Mesothelial cell of epicardium (in vitro differentiated cells): ENCODE measurements at places on chromosomes 5 and 9. TPM values are rescaled to one million over a fixed set of nuclear protein-coding genes. Genes with fewer than 3 reads are reported as not detected.

Gene CYFIP2
- 80.9 to 82.9 TPM (median 82.2 TPM) in 3 replicates for total RNA-seq

Gene AP3B1
- 48.7 to 50.6 TPM (median 49.2 TPM) in 3 replicates for total RNA-seq

Gene EFNA5
- 54.0 to 58.0 TPM (median 57.5 TPM) in 3 replicates for total RNA-seq

Gene ASPN
- total RNA-seq: 0.63 to 0.86 TPM (median 0.63 TPM) in 3 replicates

Gene PCDHGB2
- total RNA-seq: 0.86 to 1.3 TPM (median 1.2 TPM) in 3 replicates

Gene PCDH12
- total RNA-seq: 0.07 to 0.29 TPM (median 0.18 TPM) in 3 replicates

Gene TTC23L
- 2.4 to 2.7 TPM (median 2.6 TPM) in 3 replicates for total RNA-seq

DNA sequence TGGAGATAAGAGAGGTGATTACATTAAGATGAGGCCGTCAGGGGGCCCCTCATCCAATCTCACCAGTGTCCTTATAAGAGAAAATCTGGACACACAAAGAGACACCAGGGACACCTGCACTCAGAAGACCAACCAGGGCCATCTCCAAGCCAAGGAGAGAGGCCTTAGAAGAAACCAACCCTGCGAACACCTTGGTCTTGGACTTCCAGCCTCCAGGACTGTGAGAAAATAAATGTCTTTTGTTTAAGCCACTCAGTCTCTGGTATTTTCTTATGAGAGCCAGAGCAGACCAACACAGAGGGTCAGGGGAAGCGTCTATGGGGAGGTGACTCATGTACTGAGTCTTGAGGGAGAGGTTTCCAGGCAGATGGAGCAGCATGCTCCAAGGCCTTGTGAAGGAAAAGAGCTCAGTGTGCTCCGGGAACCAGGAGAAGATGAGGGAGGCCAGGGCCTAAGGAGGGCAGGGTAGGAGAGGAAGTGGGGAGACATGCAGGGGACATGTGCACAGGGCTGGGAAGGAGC lies 5.4 kb downstream of the PHYKPL start:
- no peak overlapping the region for H3K27ac ChIP-seq
- peaks cover 41% of the 10 kb centered on the region for H3K36me3 ChIP-seq
- peaks cover 20% of the 10 kb centered on the region for H3K4me1 ChIP-seq

- no peak overlapping the region for H3K27ac ChIP-seq
- no peak overlapping the region for H3K4me3 ChIP-seq
- no peaks in the 10 kb centered on the region for H3K27me3 ChIP-seq
- peaks cover 13% of the 10 kb centered on the region for H3K4me1 ChIP-seq
- DNase-seq: no peak
- peaks cover 1% of the 10 kb centered on the region for H3K36me3 ChIP-seq
Observed at GRCh38 chr9:6777213-6777902, 19.6 kb downstream of the KDM4C start.

DNA sequence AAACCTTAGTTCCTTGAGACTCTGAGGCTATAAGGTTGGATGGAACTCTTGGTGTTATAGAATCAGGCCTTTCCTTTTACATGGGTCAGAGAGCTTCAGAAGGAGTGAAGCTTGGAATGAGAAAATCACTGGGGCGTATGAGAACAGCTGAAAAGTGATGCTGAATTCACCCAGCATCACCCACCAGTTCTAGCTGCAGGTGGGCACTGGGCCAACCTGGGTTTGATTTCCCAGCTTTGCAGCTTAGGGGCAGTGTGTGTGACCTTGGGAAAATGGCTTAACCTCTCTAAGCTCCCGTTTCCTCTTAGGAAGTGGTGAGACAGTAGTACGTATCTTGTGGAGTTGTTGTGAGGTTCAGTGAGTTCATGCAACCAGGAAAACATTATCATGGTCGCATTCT lies 10.7 kb downstream of the PCDH12 start:
- H3K27ac ChIP-seq: no peak overlapping the region
- peaks cover 6% of the 10 kb centered on the region for H3K27me3 ChIP-seq
- DNase-seq: no peak
- peaks cover 2% of the 10 kb centered on the region for H3K4me1 ChIP-seq

- H3K27me3 ChIP-seq: peaks cover 38% of the 10 kb centered on the region
- peaks cover 29% of the 10 kb centered on the region for H3K4me1 ChIP-seq
- no peaks in the 10 kb centered on the region for H3K36me3 ChIP-seq
- H3K27ac ChIP-seq: no peak overlapping the region
Observed at GRCh38 chr9:78857373-78858225, 560.7 kb downstream of the PSAT1 start.

GRCh38 chr5:32413466-32414263 lies 30.9 kb downstream of the ZFR start:
- no peaks in the 10 kb centered on the region for H3K27me3 ChIP-seq
- H3K36me3 ChIP-seq: peaks cover 44% of the 10 kb centered on the region
- no peaks in the 10 kb centered on the region for H3K4me1 ChIP-seq
- peak overlapping the region; percentile 18 for H3K27ac ChIP-seq

DNA sequence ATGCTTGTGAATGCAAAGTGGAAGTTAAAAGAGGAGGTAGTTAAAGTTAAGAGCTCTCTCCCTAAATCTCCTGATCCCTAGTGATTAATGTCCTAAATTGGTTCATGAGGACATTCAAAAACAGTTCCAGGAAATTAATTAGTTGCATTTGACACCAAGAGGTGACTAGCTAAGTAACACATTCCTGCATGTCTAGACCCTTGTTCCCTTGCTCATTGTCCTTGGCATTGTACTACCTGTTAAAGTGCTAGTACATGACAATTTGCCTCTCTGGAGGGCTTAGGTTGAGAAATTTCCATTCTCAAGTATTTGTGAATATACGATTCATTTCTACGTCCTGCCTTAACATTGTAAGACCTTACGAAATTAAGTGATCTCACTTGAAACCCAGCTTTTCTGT lies 278.6 kb upstream of the CDH10 start:
- H3K4me3 ChIP-seq: no peak overlapping the region
- no peak for DNase-seq
- no peak overlapping the region for H3K27ac ChIP-seq
- no peaks in the 10 kb centered on the region for H3K27me3 ChIP-seq

DNA sequence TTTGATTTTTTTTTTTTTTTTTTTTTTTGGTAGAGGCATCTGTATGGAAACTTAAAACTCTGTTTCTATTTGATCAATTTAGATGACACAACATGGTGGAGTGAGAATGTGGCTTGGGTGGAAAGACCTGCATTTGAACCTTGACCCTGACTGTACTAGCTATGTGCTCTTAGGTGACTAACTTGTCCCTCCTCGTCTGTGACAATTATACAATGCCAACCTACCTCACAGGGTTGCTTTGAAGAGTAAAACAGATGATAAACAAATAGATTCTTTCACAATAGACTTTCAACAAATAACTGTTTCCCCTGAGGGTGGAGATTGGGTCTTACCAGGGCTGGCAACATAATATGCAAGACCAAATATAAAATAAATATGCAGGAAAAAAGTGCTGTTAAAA lies 109.3 kb downstream of the CRB2 start:
- no peak overlapping the region for H3K27ac ChIP-seq
- H3K4me1 ChIP-seq: peaks cover 4% of the 10 kb centered on the region
- no peaks in the 10 kb centered on the region for H3K27me3 ChIP-seq
- H3K36me3 ChIP-seq: no peaks in the 10 kb centered on the region
- no peak overlapping the region for H3K4me3 ChIP-seq

- DNase-seq: no peak
- peaks cover 6% of the 10 kb centered on the region for H3K36me3 ChIP-seq
- peaks cover 13% of the 10 kb centered on the region for H3K4me1 ChIP-seq
- H3K27ac ChIP-seq: no peak overlapping the region
- H3K4me3 ChIP-seq: no peak overlapping the region
Observed at GRCh38 chr9:18722882-18723281, 248.9 kb downstream of the ADAMTSL1 start.

GRCh38 chr9:87518702-87519335 lies 21.2 kb downstream of the DAPK1 start:
- H3K27ac ChIP-seq: peak overlapping the region; percentile 84
- H3K27me3 ChIP-seq: no peaks in the 10 kb centered on the region
- H3K4me1 ChIP-seq: peaks cover 25% of the 10 kb centered on the region
- H3K4me3 ChIP-seq: no peak overlapping the region
- DNase-seq: no peak

DNA sequence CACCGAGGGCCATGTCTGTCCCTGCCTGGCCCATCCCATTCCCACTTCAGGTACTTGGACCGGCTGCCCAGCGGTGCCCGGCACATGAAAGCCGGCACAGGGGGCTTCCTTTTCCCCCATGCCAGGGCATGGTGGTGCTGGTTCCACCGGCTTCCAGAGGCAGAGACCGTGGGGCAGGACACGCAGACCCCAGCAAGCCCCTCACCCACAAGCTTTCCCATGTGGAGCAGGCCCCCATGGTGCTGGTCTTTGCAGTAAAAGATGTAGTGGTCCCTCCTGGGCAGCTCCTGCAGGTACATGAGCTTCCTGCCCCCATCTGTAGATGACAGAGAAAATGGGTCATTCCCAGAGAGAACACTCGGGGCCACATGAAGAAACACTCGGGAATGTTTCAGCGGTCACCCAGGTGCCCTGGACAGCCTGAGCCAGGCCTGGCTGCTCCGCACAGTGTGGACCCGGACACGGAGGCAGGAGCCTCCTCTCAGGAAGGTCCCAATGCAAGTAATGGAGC lies 2.0 kb downstream of the OBP2B start:
- DNase-seq: no peak
- H3K27ac ChIP-seq: no peak overlapping the region
- H3K27me3 ChIP-seq: peaks cover 22% of the 10 kb centered on the region
- no peak overlapping the region for H3K4me3 ChIP-seq

GRCh38 chr9:93654351-93654961 lies 78.1 kb downstream of the PHF2 start:
- H3K36me3 ChIP-seq: peaks cover 24% of the 10 kb centered on the region
- H3K4me1 ChIP-seq: no peaks in the 10 kb centered on the region
- peak; percentile 8 for DNase-seq
- no peak overlapping the region for H3K27ac ChIP-seq
- H3K4me3 ChIP-seq: no peak overlapping the region
- H3K27me3 ChIP-seq: no peaks in the 10 kb centered on the region
